Breast epithelium (tissue), 4 donors: ENCODE measurements at places on chromosomes 6 and 20. TPM values are rescaled to one million over a fixed set of nuclear protein-coding genes. Genes with fewer than 3 reads are reported as not detected.

DNA sequence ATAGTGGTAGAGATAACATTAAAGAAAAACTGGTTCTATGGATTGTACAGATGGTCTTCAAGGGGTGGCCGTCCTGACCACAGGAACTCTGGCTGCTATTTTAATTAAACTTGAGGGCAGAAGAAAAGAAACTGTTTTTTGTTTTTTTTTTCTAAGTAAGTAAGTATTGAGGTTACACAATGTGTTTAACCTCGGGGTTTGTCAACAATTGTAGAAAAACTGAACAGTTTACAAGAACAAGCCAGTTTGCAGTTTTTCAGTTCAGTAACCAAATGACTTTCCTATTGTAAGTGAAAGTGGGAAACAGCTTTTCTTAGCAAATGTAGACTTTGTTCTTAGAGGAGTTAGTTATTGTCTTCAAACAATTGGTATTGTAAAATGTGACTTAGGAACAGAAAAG, 77.0 kb downstream of the PLCB1 start:
- DNase-seq: no peak

- DNase-seq: no peak
These were observed 151.2 kb downstream of the SOBP start for GRCh38 chr6:107641071-107641470.

GRCh38 chr6:35280903-35281302, 16.7 kb upstream of the DEF6 start:
- no peak for DNase-seq

GRCh38 chr6:57069228-57069627, 20.8 kb upstream of the ZNF451 start:
- DNase-seq: no peak

DNA sequence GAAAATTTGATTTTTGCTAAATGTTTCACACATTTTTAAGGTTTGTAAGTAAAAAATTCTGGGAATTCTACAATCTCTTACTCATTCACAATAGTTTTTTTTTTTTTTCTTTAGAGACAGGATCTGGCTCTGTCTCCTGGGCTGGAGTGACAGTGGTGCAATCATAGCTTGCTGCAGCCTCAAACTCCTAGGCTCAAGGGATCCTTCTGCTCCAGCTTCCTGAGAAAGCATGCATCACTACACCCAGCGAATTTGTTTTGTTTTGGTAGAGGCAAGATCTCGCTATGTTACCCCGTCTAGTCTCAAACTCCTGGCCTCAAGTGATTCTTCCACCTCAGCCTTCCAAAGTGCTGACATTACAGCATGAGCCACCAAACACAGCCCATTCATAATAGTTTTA, 232.8 kb downstream of the GJA1 start:
- no peak for DNase-seq

GRCh38 chr6:119277052-119277451, 72.5 kb downstream of the MAN1A1 start:
- no peak for DNase-seq

GRCh38 chr20:40120827-40121226, 568.2 kb downstream of the MAFB start:
- no peak for DNase-seq

DNA sequence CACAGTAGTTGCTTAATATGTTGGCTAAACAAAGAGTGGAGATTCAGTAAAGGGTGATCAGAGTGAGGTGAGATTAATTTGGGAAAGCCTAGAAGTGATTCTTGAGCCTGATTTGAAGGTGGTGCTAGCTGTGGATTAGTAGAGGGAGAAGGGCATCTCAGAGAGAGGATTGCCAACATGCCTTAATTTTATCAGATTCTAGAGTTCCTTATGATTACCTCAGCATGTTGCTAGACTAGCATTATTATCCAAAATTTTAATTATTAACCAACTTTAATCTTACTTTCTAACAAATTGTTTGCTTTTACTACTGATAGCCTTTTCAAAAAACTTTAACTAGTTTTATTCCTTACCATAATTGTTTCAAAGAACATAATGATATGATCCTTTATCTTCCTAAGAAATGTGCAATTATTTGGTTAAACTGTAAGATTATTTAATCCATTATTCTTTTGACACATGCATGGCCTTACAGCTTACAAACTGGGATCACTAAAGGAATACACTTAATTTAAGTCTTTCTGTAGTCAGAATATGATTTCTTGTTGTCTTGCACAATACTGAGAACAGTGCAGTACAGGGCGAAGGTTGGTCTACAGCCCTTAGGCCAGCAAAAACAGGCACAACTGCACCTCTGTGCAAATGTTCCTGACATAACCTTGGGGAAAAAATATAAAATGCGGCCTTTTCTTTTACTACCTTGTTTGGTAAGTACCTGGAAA, 88.9 kb downstream of the SLC16A10 start:
- no peak for DNase-seq

- DNase-seq: no peak
These were observed 158.1 kb upstream of the ZNF184 start for GRCh38 chr6:27630727-27631608.

GRCh38 chr6:84074988-84075781, 41.6 kb downstream of the MRAP2 start:
- no peak for DNase-seq

The MRAP2 gene
- 0.33 TPM for total RNA-seq

The MROH8 gene
- total RNA-seq: 8.3 TPM

The SNRPB2 gene
- 34.8 TPM for total RNA-seq

The C4A gene
- total RNA-seq: 275 TPM

The LPA gene
- total RNA-seq: 0.33 TPM

The ZBTB9 gene
- 3.6 TPM for total RNA-seq

The TSHZ2 gene
- 31.7 TPM for total RNA-seq

The LRRC73 gene
- not detected for total RNA-seq

The CAGE1 gene
- total RNA-seq: not detected

The ECT2L gene
- total RNA-seq: 0.16 TPM
